Skin of body (tissue), 3 donors: ENCODE measurements at places on chromosomes 4 and X. TPM values are rescaled to one million over a fixed set of nuclear protein-coding genes. Genes with fewer than 3 reads are reported as not detected.

- DNase-seq = no peak
These were observed 195.3 kb upstream of the ANKRD50 start for GRCh38 chr4:124907881-124908280.

GRCh38 chr4:138696771-138697170 is 318.8 kb upstream of the NOCT start:
- DNase-seq = no peak

DNA sequence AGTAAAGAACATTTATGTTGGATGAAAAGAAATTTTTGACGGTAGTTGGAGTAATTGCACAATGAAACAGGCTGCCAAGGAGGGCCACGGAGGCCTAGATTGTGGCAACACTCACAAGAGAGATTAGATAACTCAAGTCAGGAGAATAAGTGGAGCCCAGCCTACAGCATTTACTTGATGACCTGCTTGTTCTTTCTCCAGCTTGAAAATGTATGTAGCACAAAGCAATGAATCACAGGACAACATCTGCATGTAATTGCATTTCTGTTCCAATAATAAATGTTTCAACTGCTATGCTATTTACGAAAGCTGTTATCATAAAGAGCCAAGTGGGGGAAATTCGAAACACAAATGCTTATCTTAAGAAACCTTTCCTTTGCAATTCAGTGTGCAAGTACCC is 221.2 kb upstream of the MID1 start:
- DNase-seq = peak; percentile 87

DNA sequence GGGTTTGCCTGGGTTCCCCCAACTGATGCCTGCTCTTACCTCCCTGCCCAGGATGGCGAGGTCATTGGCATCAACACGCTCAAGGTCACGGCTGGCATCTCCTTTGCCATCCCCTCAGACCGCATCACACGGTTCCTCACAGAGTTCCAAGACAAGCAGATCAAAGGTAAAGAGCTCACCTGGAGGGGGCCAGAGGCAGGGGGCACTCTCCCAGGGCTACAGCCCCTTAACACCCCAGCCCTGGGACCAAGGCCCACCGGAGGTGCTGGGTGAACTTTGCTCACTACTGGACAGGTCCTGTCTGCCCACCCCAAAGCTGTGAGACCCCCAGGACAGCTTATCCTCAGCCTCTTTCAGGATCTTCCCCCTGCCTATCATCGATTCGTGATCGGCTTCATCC is 24.5 kb downstream of the HTRA3 start:
- no peak for DNase-seq

DNA sequence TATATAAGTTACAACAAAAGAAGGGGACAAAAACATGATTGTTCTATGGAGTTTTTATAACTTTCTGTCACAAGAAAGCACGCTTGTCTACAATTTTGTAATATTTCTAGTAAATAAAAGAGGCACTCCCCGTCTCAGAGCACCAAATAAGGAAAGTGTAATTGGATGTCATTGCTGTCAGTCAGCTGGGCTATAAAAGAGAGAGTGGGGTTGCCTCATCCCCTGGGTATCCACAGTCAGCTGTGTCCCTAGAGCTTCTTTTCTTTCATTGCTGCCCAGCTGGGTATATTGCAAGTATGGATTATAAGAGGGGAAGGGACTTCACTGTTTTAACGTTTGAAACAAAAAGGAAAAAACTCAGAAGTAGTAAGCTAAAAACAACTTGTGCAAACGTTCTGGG is 61.3 kb downstream of the NPNT start:
- no peak for DNase-seq

The PAGE2 gene
- not detected for total RNA-seq

The SUPT20HL1 gene
- not detected for total RNA-seq

The CCKAR gene
- 0.49 TPM for total RNA-seq
